ENCODE measurements at places on chromosomes 3 and 15.

DNA sequence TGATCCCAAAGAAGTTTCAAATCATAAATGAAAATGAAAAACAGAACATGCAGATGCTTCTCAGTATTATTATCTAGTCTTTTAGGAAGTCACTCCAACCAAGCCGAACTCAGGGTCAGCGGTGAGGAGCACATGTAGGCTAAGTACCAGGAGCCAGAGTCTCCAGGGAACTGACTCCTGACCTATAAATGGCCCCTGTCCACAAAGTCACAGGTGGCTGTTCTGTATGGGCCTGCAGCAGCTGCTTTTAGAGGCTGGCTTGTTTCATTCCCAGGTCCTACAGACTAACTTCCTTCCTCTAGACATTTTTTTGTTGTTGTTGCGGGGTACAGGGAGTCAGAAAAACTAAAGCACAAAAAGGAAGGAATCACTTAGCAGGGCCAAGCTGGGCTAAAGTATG, 54.6 kb downstream of the DAPK2 start:
- no peak for DNase-seq

DNA sequence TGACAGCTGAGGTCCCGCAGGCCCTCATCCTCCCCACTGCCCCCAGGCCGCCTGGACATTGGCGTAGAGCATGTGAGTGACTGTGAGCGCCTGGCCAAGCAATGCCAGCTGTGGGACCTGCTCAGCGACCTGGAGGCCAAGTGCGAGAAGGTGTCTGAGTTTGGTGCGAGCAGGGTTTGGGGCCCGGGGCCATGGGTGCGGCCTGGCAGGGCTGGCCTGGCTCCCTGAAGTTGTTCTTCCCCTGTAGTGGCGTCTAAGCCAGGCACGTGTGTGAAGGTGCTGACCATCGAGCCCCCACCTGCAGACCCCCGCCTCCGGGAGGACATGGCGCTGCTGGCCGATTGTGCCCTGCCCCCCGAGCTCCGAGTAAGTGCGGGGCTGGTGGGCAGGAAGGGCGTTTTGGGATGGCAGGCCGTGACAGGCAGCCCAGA, 4.2 kb downstream of the ABTB1 start:
- no peak for DNase-seq

GRCh38 chr15:99850517-99850916, 117.3 kb upstream of the LYSMD4 start:
- no peak for DNase-seq

GRCh38 chr15:88498996-88499395, 31.5 kb downstream of the MRPS11 start:
- DNase-seq, result no peak
